AG04450 (cell line): ENCODE measurements at places on chromosomes 16 and 17. TPM values are rescaled to one million over a fixed set of nuclear protein-coding genes. Genes with fewer than 3 reads are reported as not detected.

Gene ASPA
- 0.17 and 0.27 TPM in 2 replicates for polyA plus RNA-seq

Gene STAC2
- polyA plus RNA-seq, result 0.04 TPM in 1 of 2 replicates, not detected in the other

Gene OR1F1
- 0.20 and 0.29 TPM in 2 replicates for polyA plus RNA-seq

Gene ACSM5
- not detected in 2 replicates for polyA plus RNA-seq

DNA sequence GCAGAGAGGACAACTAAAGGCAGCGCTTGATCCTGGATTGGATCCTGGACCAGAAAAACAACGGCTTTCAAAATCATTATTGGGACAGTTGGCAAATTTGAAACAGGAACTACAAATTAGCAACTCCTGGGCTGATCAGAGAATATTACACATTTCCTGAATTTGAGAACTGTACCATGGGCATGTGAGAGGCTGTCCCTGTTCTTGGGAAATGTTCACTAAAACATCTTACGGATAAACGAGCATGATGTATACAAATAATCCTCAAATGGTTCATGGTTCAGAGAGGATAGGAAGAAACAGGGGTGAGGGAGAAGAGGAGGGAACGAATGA lies 2.3 kb upstream of the ITGAE start:
- no peak for DNase-seq

DNA sequence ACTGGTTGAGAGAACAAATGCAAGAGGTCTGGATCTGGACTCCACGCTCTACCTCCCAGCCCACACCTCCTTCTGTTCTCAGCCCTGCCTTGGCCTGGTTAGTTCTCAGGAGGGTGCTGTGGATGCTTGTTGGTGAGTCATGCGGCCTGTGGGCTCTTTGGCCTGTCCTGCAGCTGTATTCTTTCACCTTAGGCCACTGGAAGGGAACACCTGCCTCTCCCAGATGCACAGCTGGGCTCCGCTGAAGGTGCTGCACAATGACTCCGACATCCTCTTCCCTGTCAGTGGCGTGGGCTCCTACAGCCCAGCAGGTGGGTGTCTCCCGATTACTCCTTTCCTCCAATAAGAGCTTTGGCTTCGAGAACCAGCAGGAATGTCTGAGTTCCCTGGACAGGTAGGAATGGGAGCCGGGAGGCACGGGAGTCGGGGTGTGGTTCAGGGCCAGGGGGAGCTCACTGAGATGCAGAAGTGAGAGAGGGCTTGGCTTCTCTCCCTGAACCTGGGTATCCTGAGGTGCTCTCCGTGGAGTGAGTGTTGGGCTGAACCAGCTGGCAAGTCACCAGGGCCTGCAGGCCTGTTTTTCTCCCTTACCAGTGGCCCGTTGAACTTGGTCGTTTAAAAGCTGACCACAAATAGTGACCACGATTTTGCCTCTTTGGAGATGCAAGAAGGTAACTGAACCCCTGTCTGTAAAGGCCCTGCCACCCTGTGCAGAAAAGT lies 85.0 kb downstream of the SNX29 start:
- no peak for DNase-seq

GRCh38 chr17:74736513-74737298 lies at the start of gene RAB37:
RAB37 (plus strand) TSS chr17:74737256; CDS start chr17:74737273, 17 bp downstream.
- no peak for DNase-seq

GRCh38 chr17:67671493-67671892 lies 46.2 kb upstream of the NOL11 start:
- DNase-seq, result no peak

DNA sequence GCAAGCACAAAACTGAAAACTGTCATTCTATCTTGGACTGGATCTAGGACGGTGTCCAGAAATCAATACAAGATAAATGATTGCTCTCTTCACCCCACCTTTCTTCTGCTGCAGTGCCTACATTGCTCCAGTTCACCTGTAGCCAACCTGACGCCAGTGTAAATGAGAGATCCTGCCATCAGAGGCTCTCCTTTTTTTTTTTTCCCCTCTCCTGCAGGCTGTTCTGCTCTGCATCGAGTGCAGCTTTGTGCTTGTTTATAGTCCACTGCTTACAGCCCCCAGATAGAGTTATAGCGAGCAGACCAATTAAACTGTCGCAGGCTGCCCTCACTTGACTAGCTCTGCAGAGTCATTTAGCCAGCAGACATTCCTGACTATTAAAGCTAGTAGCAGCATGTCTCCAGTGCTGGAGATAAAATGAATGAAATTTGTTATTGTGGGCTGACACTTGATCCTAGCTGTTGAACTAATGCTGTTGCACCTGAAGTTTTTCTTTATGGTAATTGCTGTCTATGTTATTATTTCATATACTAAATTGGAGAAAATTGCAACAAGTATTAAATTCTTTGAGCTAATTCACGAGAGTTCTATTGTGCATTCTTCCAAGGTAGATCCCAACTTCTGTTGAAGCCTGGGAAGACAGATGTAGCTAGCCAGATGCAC lies 257.1 kb downstream of the FTO start:
- no peak for DNase-seq

DNA sequence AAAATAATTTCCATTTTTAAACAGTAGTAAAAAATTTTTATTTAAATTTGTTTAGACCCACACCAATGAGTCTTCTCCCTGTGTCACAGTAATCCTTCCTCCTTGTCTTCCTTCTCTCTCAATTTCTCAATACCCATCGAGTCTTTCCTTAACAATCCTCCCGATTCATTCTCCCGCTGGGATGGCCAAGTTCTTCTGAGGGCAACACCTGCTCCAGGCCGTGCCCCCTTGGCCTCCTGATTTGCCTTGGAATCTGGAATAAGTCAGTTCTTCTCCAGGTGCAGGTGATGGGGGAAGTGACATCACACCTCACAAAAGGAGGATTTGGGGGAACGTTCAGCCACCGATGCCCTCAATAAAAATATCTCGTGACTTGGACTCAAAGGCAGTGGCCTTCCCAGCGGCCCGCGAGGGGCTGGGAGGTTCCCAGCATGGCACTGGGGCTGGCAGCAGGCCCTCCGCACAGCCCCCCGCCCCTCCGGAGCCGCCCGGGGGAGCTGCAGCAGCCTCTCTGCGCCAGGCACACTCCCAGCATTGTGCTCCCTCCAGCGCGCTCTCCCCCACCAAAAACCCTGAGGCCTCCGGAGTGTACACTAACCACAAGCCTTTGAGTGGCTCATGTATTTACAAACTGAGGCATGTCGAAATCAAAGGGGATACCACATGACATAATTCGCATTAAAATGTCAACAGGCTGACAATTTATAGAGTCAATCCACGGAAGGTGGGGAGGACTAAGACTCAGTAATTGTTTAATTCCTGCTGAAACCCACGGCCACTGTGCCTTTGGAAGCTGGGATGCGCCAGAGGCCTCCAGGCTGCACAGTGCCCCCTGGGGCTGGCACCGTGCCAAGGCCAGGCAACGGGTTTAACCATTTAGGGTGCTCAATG lies 120.5 kb downstream of the ZFHX3 start:
- DNase-seq, result peak; percentile 78

GRCh38 chr16:12586701-12587100 lies 217.0 kb downstream of the CPPED1 start:
- no peak for DNase-seq
